Activated T-helper 9 cell treated with anti-CD3 and anti-CD28 coated beads, Interleukin-2, amount 50 U/mL, for 16 hours (primary cell): ENCODE measurements at places on chromosomes 6 and 20.

DNA sequence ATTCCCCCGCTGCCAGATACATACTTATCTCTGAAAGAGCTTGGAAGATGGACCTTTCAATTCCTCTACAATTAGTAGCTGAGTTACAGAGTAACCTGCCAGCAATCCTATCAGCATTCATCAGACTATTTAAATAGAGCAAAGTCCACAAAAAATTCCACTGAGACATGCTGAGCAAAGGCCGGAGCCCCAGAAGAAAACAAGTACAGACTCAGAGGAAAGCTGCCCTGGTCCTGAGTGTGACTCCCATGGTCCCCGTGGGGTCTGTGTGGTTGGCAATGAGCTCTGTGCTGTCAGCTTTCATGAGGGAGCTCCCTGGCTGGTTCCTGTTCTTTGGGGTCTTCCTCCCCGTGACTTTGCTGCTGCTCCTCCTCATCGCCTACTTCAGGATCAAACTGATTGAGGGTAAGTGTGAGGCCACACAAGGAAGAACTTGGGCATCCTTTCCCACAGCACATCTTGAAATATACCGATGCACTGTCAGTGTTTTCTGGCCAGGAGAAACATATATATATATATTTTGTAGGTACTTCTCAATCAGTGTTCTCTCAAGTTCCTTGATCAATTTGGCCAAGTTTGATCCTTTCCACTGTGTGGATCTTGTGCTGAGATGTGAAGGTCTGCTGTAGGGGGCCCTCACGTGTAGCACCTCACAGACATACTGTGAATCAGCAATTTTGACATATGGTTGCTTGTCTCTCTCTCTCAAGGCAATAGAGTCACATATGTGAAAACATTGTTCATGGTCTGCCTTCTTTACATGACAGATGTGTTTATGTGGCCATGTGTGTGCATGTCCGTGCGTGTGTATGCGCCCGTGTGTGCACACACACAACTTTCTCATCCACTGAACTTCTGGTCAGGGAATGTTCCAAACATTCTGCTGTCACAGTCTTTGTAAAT lies at the start of gene SMLR1:
SMLR1 (plus strand) TSS at position 160 of the 903 bp plus-strand sequence; CDS start at position 168, 8 bp downstream.
- no peak for DNase-seq

DNA sequence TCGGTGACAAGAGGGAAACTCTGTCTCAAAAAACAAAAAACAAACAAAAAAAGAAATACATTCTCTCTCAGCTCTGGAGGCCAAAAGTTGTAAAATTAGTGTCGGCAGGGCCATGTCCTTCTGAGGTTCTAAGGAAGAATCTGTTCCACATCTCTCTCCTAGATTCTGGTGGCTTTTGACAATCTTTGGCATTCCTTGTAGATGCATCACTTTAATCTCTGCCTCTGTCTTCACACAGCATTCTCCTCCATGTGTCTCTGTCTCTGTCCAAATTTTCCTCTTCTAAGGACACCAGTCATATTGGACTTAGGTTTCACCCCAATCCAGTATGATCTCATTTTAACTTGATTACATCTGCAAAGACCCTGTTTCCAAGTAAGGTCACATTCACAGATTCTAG lies 9.1 kb downstream of the PPP2R5D start:
- no peak for DNase-seq

DNA sequence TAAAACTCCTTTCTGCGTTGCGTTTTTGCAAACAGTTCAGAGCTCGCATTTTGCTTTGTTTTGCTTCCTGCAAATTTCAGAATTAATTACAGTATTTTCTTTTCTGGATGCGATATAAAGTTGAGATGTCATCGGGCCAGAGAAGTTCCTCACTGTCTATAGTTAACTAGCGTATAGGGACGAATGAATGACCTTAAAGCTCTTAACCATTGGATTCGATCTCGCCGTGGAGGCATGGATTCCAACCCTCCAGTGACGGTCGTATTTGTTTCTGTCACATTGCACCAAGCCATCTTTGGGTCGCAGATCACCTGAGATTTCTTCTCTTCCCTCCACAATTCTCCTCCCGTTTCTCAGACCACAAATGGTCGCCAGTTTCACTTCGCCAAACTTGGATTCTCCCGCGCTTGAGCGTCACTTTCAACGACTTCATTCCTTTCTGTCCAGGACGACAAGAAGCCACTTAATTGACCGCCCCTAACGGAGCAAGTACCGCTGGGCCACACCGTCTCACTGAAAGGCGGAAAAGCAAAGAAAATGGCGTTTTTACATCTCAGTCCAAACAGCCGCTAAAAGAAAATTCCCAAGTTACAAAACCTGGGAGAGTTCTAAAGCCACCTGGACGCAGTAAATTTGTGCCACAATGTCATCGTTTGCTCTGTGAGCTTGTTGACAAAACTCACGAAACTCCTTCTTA lies 85.3 kb upstream of the ZNF184 start:
- no peak for DNase-seq

- no peak for DNase-seq
Measured at GRCh38 chr6:55943329-55943728, 67.9 kb upstream of the BMP5 start.

GRCh38 chr6:166046982-166047381 lies 120.7 kb downstream of the TBXT start:
- DNase-seq = no peak

GRCh38 chr6:157328108-157328692 lies 4.9 kb upstream of the TMEM242 start:
- no peak for DNase-seq

DNA sequence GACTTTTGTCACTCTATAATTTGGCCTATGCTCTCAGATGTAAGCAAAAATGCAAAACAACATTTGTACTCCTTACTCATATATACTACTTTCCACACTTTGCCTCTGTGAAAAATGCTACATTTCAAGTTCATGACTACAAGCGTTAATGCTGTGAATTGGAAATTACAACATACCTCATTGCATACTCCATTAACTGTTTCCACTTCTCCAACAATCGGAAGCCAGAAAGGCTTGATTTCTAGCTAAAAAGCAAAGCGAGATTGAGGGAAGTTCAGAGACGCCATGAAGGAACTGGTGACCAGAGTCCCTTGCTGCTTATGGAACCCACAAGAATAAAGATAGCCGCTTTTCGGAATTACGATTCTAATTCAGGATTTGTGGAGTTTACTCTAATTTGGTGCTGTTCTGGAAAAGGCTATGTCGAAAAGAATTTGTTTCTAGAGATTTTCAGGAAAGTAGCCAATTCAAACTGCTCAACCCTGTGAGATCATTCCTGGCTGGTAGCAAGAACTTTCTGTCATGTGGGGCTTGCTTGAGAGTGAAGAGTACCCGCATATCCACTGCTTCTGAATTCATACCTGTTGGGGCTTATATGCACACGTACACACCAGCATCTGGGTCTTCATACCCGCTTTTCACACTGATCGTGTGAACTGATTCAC lies 98.0 kb upstream of the CITED2 start:
- DNase-seq = no peak

DNA sequence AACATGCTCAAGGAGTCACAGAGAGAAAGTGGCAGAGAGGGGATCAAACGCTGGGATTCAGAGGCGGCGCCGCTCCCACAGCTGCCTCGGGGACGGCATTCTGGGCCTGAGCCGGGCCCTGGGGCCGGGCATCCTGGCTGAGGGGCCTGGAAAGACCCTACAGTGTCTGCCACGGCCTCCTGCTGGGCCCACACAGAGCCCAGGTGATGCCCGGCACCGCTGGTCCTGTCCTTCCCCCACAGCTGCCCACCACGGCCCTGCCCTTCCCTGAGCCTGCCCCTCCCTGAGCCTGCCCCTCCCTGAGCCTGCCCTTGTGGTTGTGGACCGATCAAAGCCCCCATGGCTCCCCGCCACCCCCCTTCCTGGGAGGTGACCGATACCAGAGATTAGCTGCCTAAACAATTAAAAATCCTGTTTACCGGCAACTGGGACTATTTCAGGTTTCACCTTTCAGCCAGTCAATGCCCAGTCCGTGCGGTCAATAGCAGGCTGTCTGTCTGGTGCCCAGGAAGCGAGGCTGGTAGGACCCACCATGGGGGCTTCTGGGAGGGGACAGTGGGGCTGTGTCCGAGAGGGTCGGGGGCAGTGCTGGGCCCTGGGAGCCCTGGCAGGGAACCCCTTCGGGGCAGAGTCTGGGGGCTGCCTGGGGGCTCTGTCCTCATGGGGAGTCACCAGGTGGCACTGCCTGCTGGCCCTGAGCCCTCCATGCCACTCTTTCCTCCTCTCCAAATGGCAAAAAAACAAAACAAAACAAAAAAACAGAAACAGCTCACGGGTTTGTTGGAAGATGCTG lies 55.4 kb upstream of the GATA5 start:
- DNase-seq = no peak

GRCh38 chr6:22145823-22146677 lies 150.8 kb downstream of the PRL start:
- DNase-seq = no peak

GRCh38 chr6:68632734-68633133 lies 2.3 kb upstream of the ADGRB3 start:
- DNase-seq = no peak

DNA sequence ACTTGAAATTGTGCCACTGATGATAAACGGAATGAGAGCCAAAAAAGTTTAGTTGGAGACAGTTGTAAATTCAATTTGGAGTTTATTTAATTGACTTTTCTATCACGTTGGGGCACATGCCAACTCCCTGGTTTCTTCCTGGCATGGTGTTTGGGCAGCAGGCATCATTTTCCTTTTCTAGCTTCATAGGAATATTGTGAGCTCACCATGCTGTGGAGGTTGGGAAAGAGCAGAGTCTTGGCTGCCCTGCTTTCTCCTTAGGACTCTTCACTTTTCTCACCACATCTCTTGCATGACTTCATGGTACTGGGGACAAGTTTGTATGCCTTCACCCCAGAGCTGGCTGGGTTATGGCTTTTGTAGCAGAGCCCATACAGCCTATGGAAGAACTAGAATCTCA lies 6.4 kb downstream of the SCAND1 start:
- no peak for DNase-seq

DNA sequence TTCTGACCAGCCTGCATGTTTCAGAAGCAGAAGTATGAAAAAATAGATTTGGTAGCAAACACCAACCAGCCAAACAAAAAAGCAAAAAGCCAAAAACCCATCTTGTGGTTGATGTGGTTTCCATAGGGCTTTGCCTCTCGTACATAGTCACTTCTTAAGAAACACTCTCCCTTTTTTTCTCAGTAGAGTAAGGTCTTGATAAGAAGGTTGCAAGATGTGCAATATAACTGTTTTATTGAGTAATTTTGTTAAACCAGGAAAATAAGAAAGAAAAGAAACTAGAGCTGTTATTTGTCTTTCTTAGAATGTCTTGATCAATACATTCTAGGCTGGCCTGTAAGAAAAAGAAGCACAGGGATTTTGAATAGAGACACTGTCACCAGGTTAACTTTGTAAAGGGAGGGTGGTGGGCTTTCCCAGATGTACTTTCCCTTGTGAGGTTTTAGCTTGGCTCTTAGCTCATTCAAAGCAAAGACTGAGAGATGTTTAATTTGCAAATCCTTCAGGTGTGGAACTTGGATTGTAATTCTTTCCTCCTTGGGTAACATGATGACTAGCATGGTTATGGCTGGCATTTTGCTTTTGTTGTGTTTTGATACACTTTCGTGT lies 49.7 kb downstream of the AKAP12 start:
- DNase-seq = no peak

DNA sequence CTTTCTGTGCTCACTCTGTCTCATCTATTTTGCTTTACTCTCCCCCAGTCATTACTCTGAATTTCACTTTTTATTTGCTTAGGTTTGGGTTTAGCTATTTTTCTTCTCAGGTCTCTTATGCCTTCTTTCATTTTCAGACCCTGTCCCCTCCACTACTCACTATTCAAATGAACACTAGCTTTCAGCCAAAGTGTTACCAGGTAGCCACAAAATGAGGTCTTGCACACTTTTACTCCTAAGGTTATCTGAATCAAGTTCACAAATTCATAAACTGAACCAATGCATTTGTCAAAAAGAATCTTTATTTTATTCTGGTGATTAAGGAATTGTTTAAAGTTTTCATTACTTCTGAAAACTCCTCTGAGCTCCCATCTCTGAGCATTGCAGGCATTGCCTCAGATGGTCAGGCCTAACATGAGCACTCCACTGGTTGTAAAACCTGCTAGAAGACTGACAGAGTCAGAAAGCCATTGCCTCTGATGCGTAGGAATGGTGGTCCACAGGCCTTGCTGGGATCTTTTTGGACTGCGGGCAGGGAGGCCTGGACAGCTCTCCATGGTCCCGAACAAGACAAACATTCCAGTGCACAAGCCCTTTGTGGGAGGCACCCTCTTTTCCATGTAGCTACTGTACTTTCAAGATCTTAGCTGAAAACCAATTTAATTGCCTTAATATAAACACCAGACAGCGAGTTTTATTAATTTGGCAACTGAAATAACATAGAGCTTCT lies 48.5 kb downstream of the FYN start:
- no peak for DNase-seq

GRCh38 chr6:48472535-48472934 lies 361.5 kb upstream of the PTCHD4 start:
- DNase-seq = no peak

- no peak for DNase-seq
Measured at GRCh38 chr6:8941577-8941976, 506.2 kb upstream of the SLC35B3 start.

- no peak for DNase-seq
Measured at GRCh38 chr6:1412901-1413300, 23.5 kb downstream of the FOXF2 start.

DNA sequence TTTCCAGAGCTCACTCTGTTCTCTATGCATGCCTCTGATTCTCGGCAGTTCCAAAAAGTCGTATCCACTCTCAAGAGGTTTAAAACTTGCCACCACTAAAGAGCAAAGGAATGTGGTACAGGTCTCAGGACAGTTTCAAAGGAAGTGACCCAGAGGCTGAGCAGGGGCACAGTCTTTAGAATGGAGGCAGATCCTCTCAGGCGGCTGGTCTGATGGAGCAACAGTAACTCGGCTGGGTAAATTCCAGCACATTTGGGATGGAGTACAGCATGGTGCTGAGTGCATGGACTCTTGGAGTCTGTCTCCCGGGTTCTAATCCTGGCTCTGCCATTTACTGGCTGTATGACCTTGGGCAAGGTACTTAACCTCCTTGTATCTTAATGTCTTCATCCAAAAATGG lies 88.1 kb upstream of the BACH2 start:
- DNase-seq = no peak

DNA sequence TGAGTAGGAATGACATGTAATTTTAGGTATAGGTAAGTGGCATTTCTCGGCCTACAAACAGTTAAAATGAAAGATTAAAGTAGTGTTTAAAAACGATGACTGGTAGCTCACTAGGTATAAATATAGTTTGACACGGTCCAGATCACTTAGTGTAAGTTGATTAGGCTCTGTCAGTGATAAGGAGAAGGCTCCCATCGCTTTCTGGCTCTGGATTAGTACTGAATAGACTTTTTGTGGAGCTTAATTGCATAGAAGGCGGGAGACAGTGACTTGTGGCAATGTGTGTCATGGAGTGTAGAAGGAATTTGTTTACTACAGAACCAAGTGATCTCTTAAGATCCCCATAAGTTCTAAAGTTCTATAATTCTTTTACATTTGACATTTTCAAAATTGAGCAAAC lies 6.7 kb downstream of the PYGB start:
- no peak for DNase-seq
